ENCODE measurements at places on chromosomes 5 and 9.
A peak's percentile ranks its signal among the peaks of the same experiment; 100 is the strongest.

- DNase-seq = no peak
Observed at GRCh38 chr5:134038138-134038537, 33.4 kb upstream of the VDAC1 start.

- DNase-seq = no peak
Observed at GRCh38 chr5:136309932-136310598, 55.3 kb downstream of the TRPC7 start.

DNA sequence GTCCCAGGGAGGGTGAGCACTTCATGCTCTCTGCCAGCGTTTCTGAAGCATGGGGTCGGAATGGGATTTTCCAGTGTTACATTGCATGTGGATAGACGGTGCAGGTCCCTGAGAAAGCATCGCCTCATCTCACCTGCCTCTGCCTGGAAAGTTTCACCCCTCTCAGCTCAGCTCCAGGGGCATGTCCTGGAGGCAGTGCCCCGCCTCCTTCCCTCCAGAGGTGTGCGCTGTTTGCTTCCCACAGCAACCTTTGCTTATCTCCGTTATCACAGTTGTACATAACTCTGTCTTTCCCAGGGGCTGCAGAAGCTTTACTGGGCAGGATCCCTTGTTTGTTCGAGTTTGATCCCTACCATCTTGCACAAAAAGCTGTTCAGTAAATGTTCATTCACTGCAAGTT lies 10.7 kb upstream of the CREBRF start:
- DNase-seq = no peak

- DNase-seq = no peak
Observed at GRCh38 chr9:14314424-14314928, 535 bp upstream of the NFIB start.

- peak; percentile 75 for DNase-seq
Observed at GRCh38 chr5:9544502-9545135, 1.3 kb downstream of the SEMA5A start.

- no peak for DNase-seq
Observed at GRCh38 chr5:103674251-103674650, 111.7 kb upstream of the NUDT12 start.

DNA sequence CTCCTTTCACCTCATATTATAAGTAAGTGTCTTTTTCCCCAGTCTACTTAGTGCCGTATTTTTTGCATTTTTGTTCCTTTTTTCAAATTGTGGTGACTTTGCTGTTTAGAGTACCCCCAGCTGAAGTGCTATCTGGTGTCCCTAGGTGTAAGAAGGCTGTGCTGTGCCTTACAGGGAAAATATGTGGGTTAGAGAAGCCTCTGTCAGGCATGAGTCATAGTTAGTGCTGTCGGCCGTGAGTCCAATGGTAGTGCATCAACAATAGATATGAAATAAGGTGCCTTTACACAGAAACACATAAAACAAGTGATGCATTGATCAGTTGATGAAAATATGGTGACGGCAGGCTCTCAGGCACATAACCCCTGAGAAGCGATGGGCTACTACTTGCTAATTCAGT lies 20.1 kb downstream of the SYK start:
- no peak for DNase-seq

DNA sequence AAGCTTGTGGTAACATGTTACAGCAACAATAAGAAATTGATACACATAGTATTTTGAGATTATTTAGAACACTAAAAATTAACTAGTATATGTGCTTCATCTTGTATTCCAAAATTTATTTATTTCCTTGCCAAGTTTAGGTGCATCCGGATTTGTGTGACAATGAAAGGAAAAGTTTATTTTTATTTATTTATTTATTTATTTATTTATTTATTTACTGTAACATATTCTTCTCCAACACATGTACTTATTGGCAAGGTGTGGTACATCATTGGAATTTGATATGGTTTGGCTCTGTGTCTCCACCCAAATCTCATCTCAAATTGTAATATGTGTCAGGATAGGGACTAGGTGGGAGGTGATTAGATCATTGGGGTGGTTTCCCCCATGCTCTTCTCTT lies 373.3 kb upstream of the EDIL3 start:
- DNase-seq = no peak

GRCh38 chr5:159262472-159262858 lies 625 bp upstream of the UBLCP1 start:
- no peak for DNase-seq

DNA sequence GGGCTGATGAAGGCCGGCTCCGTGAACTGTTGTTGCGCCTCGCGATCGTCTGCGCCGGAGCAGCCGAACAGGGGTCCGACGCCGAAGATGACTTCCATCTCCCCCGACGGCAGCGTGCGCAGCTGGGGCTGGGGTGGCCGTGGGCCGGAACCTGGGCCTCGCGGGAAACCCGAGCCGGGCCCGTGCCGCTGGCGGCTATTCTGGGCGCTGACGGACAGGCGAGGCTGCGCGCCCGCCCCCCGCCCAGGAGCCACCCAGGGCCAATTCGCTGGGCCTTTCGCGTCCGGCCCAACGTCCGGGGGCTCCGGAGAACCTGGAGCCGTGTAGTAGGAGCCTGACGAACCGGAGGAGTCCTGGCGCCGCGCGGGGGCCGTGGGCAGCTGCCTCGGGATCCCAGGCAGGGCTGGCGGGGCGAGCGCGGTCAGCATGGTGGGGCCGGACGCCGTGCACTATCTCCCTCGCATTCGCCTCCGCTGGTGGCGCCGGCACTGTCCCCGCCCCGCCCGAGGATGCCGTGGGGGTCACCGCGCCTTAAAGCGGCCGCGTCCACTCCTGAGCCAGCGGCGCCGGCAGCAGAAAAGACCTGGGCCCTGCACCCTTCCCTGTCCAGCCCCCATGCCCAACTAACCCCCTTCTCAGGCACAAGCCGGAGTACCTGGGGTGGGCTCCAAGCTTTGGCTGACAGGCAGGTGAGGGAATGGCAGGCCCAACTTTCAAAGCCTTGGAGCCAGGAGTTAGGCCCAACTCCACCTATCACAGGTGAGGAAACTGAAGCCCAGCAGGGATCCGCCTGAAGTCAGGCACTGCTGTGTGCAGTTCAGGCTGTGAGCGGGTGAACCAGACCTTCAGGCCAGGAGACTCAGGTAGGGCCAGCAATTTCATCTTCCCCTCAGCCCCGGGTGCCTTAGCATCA lies at the start of gene PROB1:
Gene PROB1, minus strand, starts transcription at position 451 of the 913 bp plus-strand sequence. Its CDS starts 23 bp downstream, at position 428.
- no peak for DNase-seq

Measured in caudate nucleus (tissue), 63 donors.